PC-3 (cell line): ENCODE measurements at places on chromosomes 11 and 22.

GRCh38 chr11:101096036-101096704 lies 33.4 kb downstream of the PGR start:
- peak; percentile 42 for DNase-seq

DNA sequence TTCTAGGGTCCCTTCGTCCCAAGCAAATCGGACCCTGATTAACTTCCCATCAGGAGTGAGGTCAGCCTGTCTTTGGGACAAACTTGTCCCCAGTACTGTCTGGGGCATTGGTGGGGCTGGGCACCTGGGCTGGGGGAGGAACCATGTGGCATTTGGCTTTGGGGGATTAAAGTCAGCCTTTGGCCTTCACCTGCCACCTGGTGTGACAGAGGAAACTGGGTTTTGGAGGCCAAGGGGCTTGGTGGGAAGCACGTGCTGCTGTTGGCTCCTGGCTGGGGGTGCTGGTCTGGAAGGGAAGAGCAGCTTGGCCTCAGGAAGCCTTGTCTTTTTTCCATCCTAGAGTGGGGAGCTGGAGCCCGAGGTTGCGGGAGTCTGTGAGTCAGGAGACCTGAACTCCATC lies 78.4 kb upstream of the NECTIN1 start:
- DNase-seq: no peak

DNA sequence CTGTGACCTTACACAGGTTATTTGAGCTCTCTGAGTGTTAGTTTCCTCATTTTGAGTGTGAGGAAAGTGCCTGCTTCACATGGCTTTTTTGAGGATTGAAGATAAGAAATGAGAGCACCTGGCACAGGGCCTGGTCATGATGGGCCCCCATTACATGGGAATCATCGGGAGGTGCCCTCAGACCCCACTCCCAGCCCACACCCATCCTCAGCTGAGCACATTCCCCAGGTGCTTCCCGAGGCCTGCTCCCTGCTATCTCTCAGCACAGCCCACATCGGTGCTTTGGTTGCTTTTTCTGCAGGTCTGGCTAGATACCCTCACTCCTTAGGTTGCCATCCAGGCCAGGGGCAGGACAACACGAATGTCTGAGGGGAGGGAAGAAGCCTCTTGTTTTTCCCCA lies 16.6 kb downstream of the DGAT2 start:
- DNase-seq: no peak

DNA sequence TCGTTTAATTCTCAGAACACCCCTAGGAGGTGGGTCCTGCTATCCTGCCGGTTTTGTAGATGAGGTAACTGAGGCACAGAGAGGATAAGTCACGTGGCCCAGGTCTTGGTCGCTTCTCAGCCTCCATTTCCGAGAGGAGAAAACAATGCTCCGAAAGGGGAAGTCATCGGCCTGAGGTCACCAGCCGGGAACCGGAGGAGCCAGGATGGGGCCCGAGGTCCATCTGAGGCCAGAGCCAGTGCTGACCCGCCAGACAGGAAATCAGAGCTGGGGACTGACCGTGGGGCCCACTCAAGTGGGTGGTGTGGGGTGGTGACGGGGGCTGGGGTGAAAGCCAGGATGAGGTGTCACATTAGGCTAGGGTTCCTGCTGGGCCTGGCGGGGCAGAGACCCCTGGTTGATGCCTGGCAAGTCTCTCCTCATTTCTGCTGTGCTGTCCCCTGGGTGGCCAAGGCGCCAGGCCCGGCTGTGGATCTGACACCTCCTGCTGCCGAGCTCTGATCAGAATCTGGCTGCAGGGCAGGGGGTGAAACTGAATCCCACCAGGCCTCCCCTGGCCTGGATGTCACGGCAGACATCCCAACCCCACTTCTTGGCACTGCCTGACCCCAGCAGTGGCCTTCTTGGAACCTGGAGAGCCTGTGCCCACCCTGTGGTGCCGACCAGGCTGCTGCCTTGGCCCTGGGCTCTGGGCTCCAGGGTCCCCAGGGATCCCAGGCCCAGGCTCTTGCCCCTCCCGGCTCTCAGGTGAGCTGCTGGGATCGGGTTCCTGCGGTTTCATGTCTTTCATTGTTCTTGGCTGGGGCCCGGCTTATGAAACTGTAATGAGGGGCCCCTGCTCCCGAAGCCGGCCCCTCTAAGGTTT lies 12.0 kb downstream of the TRIOBP start:
- DNase-seq: no peak

- peak; percentile 88 for DNase-seq
Measured at GRCh38 chr11:96748639-96749370, 359.0 kb downstream of the JRKL start.

- no peak for DNase-seq
Measured at GRCh38 chr22:44676441-44677352, 25.3 kb upstream of the PRR5 start.

DNA sequence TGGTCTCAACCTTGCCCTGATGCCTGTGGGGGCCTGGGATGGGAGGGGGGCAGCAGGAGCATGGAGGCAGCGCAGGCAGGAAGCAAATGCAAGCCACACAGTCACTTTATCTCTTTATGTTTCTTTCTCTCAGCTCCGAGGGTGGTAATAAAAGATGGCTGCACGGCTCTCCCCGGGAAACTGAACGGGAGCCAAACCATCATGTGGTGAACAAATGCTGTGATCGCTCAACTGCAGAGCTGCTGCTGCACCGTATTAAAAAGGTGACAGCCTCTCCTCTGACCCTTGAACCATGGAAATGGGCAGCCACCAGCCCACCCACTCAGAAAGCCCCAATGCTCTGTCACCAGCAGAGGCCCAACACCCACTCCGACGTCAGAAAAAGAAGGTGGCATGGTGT lies 110.0 kb downstream of the TIMP3 start:
- DNase-seq: no peak

GRCh38 chr22:44229331-44229730 lies 48.6 kb downstream of the PARVG start:
- DNase-seq: no peak

GRCh38 chr11:72813740-72814285 lies 398 bp upstream of the ATG16L2 start:
- DNase-seq: peak; percentile 81

DNA sequence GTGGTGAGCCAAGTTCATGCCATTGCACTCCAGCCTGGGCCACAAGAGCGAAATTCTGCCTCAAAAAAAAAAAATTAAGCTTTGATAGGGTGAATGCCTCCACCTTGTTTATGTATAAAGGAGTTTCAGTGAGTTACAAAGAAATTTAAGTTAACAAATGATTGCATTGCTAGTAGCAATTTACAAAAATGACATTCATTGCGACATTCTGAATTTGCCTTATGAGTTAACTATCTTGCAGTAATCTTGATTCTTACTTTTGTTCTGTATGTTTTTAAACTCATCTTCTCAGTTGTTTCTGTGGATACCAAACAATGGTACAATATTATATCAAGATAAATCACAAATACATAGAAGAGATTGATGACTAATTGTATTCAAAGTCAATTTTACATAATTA lies 207.0 kb downstream of the DDX10 start:
- DNase-seq: no peak

- no peak for DNase-seq
Measured at GRCh38 chr11:70710601-70711000, 312.3 kb downstream of the CTTN start.

DNA sequence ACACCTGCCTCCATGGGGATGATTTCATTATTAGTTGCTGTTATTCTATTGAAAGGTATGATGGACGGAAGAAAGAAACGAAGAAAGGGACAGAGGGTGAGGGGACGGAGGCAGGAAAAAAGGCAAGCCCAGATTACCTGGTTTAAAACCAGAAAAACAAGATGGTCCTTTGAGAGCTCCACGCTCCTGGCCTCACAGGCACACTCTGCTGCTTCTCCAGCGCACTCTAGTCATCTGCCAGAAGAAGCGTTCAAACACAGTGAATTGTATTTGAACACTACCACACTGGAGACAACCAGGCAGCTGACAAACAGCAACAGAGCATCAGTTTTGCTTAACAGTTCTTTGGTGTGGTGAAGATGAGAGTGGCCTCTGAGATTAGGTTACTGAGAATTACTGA lies 216.9 kb downstream of the CADM1 start:
- DNase-seq: no peak

- no peak for DNase-seq
Measured at GRCh38 chr11:120029321-120029720, 108.6 kb downstream of the TRIM29 start.
